ENCODE measurements at places on chromosomes 3 and 15. TPM values are rescaled to one million over a fixed set of nuclear protein-coding genes. Genes with fewer than 3 reads are reported as not detected.

Gene ZNF710
- total RNA-seq: 16.5 TPM

DNA sequence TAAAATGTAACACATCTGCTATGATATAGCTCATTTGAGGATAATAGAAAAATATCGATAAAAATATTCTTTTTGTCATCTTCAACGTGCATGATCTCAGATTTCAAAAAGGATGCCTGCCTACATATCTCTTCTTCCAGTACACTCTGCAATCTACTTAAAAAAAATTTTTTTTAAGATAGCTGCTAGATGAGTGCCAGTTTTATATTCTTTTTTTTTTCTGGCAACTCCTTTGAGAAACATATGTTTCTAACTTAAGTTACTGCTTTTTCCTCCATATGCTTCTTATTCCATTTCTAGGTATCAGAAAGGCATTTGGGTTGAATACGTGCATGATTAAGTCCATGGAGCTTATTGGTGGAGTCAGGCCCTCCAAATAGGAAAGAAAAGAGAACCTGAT lies 160.4 kb downstream of the PPM1L start:
- DNase-seq: no peak

DNA sequence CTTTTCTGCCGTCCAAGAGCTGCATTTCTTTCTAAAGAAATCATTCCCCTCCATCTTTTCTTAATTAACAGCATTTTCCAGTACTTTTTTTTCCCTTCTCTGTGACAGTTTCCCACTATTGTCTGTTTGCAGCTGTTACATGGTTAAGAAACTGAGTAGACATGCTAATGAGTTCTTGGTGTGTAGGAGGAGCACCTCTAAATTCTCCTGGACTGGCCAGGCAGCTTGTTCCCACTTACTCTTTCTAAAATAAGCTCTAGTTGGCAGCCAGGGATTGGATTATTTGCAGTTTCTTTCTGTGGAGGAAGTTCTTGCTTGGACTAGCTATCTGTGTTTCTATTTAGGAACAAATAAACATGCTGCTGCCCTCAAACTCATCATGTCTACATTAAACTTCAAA lies 235.1 kb upstream of the GAP43 start:
- DNase-seq: no peak

DNA sequence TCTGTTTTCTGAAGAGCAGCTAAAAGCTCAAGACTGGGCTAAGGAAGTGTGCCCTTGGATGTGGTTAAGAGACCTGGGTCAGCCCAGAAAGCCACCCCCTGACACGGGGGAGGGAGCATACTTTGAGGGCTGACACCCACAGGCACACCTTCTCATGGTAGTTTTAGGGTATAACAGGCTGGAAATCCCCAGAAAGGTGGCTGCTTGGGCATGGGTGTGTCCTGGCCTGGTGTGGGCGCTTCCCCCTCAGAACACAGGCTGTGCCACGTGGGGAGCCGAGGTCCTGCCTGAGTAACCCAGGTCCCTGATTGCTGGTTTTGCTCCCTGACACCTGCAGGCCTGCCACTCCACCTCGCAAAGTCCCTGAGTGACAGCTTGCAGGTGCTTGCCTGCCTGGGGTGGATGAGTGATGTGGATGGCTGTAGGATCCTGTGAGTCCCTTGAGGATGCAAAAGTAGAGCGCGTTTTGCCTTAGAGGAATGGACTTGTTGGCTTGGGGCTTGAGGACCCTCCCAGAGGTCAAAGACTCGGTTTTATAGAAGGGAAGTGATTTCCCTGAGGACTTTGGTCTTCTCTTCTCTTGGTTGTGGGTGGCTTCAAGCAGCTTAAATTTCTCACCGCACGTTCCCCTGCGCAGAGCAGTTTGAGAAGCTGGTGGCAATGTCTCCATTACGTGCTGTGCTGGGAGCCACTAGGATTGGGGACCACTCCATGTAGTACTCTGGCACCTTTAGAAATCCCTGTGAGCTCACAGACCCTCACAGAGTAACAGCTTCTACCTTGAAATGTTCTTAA lies 94.4 kb downstream of the DNASE1L3 start:
- DNase-seq: no peak

Data from glomerular endothelial cell (primary cell).